ENCODE measurements at places on chromosomes 12 and 14.

DNA sequence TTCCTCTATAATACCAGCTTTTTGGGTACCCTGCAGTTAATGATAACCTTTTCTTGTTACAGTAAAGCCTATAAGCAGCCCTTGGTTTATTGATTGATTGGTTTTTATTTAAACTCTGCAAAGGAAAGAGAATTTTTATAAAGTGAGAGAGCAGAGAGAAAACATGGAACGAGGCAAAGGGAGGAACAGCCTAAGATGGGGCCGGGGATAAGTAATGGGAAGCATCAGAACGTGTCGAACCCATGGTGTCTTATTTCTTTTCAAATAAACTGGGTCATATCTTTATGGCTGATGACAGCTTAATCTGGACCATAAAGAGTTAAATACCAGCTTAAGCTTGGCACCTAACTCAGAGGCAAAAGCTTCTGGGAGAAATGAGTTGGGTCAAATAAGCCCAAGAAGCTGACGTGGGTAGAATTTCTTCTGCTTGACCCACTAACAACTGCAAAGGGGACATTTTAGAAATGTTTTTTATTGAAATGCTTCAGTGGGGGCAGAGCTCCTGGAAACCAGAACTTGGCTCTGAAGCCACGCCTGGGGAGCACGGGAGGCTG lies 12.0 kb upstream of the C14orf93 start:
- DNase-seq = no peak

- DNase-seq = no peak
These were observed 232.6 kb downstream of the VRK1 start for GRCh38 chr14:97029800-97030199.

DNA sequence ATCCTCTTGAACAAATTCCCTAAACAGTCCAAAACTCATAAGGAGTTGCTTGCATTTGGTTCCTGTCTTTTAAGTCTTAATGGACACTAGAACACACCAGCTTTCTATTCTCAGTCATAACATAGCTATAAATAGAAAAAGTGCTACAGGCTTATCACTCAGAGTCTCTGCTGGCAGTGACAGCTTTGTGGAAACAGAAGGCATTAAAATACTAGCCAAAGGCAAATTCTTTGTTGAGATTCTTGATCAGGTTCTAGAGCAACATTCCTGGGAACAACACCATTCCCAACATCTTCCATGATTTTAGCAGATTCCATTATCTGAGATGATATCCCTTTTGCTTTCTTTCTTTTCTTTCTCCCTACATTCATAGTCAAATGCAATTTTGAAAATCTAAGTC lies 207.7 kb upstream of the PLEKHG7 start:
- no peak for DNase-seq

DNA sequence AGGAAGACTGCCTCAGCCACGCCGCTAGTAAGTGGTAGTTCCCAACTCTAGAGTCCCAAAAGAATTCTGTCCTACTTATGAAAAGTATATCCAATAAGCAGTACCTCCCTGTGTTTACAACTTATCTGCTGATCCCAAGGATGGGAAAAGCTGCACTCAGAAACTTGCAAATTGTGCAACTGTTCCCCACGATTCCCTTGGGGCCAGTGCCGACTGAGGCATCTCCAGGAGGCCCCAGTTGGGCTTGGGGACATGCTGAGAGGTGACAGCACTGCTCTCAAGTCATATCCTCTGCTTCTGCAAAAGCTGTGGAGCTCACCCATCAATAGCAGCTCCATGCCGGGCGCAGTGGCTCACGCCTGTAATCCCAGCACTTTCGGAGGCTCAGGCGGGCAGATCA lies 23.7 kb downstream of the SPRING1 start:
- no peak for DNase-seq

GRCh38 chr12:61891632-61892031 lies 368.6 kb upstream of the USP15 start:
- no peak for DNase-seq

DNA sequence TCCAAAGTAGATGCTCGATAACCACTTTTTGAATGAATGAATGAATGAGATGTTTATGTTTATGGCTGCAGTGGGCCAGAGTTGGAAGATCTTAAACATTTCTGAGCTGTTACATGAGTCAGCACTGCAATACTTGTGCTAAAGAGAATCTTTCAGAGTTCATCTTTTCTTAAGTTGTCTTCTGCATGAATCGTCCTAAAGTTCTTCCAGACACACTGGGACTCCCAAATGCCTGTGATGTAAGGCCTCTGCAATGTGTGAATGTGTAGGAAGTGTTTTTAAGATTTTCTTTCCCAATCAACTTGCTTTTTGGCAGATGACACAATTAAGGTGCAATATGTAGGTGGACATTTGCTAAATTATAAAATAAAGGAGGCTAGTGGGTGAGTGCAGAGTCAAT lies 50.3 kb upstream of the TRIM9 start:
- peak; percentile 13 for DNase-seq

GRCh38 chr14:45651890-45652289 lies 398.9 kb upstream of the MIS18BP1 start:
- no peak for DNase-seq

- no peak for DNase-seq
These were observed 49.7 kb upstream of the CHPT1 start for GRCh38 chr12:101647711-101648110.

- DNase-seq = no peak
These were observed 116.0 kb downstream of the METTL25 start for GRCh38 chr12:82474181-82474797.

- no peak for DNase-seq
These were observed 21.9 kb downstream of the TRIM9 start for GRCh38 chr14:51072976-51073375.

GRCh38 chr12:18863769-18864500 lies 126.0 kb downstream of the CAPZA3 start:
- DNase-seq = no peak

GRCh38 chr12:2960390-2960956 lies 1.3 kb downstream of the TEAD4 start:
- peak; percentile 24 for DNase-seq

DNA sequence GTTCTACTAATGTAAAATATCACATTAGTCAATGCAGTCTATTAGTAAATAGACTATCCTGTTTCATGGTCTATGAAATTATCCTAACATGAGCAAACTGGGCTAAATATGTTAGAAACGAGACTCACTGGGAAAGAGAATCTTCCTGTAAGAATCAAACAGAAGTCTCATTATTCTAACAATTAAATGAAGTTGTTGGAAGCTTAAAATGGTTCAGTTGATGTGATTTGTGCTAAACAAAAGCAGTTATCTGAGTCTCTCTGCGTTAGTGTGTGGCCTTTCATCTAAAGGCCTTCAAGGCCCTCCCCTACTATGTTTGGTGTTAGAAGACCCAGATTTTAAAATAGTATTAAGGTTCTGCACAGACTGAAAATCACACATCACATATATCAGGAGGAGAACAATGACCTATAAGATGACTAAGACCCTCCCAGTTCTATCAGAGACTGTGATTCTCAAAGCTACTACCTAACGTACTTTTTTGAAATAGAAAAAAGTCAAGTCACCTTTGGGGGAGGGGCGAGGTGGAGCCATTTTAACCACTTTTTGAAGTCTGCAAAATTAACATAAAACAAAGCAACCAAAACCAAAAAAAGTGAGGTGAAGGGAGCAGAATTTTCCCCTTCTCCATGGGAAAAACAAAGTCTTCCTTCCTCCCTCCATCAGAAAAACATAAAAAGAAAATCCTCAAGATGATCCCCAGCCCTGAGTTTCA lies 82.3 kb downstream of the DENND5B start:
- DNase-seq = no peak

DNA sequence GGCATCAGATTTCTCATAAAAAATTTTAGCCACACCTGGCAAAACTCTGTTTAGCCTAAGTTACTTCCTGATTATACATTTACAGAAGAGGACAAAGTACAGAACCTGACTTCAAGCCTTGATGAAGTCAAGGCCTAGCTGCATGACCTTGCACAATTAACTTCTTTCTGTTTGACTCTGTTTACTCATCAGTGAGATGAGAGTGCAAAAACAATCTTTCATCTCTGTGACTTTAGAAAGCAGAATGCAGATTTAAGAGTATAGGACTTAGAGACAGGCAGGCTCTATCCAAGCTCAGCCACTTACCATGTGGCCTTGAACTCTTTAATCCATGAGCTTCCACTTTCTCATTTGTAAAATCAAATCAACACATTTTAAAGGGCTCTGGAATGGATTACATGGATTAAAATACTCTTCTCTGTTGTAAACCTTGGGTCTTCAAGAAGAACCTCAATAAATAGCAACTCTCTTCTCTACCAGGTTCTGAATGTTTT lies 1178.9 kb downstream of the FLRT2 start:
- DNase-seq = no peak

- DNase-seq = no peak
These were observed 144.8 kb downstream of the KCNA5 start for GRCh38 chr12:5188472-5188871.

DNA sequence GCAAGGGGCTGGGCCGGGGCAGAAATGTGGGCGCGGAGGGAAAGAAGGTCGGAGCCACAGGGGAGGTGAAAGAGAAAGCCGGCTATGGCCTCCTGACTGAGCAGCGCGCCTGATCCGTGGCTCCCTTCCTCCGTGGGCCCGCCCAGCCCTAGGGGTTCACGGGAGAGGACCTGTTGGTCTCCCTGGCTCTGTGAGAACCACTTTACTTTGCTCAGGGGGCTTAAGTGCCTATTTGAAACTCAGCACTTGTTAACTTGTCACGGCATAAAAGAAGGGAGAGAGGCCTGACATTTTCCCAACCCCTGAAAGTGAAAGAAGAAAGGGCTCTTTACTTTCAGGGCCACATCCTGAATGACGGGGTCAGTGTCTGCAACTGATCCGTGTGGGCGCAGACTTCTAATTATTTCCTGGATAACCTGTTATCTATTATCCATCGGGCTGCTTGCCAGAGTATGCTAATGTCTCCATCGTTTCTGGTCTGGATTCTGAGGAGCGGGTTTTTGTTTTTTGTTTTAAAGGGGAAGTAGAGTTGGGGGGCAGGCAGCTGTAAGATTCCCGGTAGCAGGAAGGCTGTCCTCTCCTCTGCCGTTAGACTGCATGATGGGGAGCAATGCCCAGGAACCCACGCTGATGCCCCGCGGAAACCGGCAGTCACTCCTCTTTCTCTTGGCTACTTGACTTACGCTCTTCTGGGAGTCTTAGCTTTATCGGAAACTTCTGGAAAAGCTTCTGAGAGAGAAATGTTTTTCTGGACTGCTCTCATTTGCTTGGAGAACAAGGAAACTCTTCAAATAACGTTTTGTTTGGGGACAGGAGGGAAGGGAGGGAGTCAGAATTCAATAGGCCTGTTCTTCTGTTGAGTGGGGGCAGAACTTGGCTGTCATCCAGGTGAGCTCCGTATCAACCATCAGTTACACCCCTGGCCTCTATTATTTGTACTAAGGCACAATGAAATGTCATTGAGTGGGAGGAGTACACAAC lies 127.7 kb upstream of the MAX start:
- DNase-seq = peak; percentile 39

- DNase-seq = no peak
These were observed at the start of gene DHRS2 for GRCh38 chr14:23636317-23637211. Gene DHRS2 (plus strand): TSS chr14:23636364. CDS start chr14:23638865, 2,501 bp downstream.

DNA sequence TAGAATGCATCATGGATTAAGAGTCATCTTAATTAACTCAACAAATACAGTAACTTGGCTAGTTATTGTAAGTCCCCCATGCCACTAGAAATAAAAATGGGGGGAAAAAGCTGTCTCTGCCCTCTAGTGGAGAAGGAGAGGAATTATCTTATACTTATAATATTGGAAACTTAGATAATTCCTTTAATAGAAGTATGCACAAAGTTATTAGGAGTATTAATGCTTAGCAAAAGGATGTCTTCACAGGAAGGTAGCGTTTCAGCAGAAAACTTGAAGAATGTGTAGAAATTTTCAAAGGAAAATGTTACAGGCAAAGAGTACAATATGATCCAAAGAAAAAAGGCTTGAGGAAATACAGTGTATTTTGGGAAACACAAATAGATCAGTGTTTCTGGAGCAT lies 19.8 kb downstream of the OR5AU1 start:
- DNase-seq = peak; percentile 5
